ENCODE measurements at places on chromosomes 6 and 20.
A peak's percentile ranks its signal among the peaks of the same experiment; 100 is the strongest.

- no peak for DNase-seq
These were observed 248.5 kb downstream of the BTBD9 start for GRCh38 chr6:38391206-38391605.

DNA sequence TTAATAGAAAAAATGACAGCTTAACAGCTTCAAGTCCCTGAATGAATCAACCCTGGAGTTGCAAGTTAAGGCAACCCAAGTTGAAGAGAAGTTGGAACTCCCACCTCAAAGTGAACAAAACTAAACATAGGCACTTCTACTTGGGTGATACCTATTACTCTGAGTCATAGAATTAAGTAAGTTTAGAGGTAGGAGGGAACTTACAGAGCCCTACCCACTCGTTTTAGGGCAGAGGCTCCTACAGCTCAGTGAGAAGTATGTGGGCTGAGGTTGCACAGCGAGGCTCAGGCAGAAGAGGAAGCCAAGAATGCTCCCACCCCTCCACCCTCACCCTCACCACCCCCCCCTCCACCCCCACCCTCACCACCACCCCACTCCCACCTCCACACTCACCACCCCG, 42.2 kb downstream of the NFATC2 start:
- peak; percentile 59 for DNase-seq

DNA sequence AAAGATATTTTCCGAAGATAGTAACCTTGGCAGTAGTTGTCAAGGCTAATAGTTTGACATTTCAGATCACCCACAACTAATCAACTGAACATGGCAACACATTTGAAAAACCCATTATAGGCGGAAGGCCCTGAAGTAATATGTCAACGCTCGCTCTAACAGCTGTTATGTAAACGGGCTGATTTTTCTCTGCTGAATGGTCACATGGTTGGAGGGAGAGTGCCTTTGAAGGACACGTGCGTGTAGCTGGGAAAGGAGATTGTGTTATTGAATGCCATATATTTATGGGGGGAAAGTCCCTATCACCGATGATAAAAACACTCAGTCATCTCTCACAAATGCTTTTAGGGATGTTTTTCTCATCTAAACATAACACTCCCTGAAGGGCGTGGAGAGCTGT, 160.0 kb upstream of the RALGAPA2 start:
- no peak for DNase-seq

DNA sequence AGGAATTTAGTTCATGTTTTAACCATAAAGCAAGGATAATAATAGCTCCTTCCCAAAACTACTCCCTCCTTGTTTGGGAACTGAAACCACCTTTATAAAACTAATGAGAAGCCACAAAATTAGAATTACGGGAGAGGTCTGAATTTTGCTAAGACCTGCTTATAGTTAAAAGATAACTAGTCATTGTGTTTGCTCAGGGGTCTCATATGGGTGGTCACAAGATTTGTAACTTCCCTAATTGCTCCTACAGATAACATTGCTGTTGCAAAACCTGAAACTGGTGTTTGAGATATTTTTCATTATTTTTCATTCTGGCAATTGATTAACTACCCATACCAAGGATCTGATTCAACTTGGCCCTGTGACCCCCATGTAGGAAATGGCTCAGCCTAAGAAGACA, 154.5 kb upstream of the PLCB4 start:
- DNase-seq, result no peak

DNA sequence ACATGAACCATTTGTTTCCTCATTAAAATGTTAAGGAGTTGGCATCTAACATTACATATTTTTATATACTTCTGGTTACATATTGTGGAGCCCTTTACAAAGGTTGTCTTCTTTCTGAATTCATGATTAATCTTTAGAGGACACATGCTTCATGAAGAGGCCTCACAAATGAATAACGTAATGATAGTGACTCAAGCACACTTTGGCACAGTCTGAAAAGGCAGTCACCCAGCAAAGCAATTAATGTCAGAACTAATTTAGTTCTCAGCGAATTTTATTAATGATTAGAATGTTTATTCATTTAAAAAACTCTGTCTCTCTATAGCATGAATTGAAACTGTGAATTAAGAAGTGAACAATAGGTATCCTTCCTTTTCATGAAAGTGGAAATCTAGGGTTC, 854.2 kb downstream of the PHF3 start:
- no peak for DNase-seq

- DNase-seq, result no peak
These were observed 24.6 kb upstream of the CLIC5 start for GRCh38 chr6:46040288-46040687.

DNA sequence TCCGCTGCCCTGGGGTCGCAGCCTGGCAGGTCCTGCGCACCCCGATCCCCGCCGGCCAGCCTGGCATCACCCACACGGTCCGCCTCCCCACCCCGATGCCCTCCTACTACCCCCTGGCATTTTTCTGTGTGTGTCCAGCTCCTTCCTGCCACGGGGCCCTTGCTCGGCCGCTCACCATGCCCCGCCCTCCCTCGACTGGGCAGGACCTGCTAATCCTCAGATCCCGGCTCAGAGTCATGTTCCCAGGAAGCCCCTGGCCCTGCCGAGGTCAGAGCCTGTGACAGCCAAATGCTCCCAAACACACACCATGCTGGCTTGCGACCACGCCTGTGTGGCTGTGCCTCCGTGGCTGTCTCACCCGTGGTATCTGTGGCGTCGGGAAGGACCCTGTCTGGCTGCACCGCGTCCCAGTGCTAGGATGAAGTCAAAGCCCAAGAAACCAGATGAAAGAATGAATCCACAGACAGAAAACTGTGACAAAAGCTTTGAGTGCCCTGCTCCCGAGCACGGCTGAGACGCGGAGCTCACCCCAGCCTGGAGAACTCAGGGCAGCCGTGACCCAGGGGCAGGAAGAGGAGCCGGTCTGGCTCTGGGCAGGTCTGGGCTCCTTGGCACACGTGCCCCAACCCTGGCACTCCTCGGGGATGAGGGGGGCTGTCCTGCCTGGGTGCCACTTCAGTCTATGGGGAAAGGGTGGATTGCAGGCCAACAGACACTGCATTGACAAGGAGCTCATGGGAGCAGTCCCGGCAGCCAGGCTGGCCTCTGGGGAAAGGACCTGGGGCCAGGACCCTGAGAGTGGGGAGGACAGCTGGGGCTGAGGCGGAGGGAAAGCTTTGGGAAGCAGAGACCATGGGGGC, 20.8 kb upstream of the SLCO4A1 start:
- no peak for DNase-seq

DNA sequence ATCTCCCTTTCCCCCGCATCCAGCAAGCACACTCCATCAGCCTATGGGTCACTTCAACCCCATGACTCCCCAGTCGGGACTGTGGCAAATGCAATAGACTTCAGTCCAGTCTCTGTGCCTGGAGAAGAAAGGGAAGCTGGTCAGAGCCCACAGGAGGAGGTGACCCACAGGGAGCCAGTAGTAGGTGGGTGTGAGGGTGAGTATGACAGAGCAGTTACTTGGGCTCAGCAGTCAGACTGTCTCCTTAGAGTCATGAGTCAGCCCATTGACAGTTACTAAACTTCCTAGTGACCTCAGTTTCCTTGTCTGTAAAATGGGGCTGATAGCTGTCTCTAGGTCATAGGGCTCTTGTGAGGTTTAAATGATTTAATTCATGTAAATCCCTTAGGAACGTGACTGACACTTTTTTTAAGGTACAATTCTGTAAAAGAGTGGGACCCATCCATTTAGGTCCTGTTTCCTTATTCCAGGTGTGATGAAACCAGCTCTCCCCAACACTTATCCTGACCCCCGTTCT, 33.9 kb upstream of the HLA-C start:
- DNase-seq, result no peak

DNA sequence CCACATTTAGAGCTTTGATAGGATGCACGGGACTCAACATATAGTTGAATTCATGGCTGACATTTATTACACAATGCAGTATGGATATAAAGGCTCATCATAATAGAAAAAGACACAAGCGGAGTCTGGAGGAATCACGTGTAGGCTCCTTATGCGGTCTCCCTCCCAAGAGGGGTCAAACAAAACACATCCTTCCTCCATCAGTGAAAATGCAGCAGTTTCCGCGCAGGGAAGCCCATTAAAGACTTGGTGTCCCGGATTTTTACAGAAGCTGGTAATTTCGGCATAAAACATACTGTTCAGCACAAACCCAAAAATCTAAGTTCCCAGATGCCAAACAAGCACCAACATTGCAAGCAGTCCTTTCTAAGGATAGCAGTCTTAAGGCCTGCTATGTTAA, 1.1 kb downstream of the USP45 start:
- no peak for DNase-seq

DNA sequence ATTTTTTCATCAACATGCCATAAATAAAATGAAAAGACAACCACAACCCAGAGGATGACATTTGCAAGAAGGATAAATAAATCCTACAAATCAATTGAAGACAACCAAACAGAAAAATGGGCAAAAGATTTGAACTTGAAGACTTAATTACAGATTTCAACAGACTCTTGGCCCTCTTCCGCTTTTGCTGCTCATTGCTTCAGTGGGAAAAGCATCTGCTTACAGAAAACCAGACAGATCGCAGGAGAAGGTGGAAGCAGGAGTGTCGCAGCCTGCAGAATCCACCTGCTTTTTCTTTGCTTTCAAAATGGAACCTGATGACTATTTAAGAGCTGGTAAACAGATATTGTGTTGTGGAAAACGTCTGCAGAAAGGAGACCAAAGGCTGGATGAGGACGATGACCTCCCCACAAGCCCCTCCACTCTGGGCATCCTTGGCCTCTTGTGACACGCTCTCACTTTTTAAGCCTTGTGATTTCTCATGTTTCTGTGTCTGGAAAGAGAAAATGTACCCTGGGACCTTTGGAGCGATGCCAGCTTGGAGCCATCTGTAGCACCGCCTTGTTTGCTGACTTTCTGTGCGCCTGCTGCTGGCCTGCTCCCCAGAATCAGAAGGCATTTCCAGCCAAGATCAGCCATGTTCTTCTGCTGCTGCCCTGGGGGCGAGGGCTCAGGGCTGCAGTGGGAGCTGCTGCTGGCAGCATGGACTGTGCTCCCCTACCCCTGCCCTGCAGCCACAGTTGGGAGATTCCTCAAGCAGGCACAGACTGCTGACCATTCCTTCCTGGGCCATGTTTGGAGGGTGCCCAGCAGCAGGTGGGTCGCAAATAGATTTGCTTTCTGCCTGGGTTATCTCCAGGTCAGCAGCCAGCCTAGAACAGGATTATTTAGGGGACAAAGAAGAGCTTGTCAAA, 3.6 kb upstream of the CSTL1 start:
- no peak for DNase-seq

DNA sequence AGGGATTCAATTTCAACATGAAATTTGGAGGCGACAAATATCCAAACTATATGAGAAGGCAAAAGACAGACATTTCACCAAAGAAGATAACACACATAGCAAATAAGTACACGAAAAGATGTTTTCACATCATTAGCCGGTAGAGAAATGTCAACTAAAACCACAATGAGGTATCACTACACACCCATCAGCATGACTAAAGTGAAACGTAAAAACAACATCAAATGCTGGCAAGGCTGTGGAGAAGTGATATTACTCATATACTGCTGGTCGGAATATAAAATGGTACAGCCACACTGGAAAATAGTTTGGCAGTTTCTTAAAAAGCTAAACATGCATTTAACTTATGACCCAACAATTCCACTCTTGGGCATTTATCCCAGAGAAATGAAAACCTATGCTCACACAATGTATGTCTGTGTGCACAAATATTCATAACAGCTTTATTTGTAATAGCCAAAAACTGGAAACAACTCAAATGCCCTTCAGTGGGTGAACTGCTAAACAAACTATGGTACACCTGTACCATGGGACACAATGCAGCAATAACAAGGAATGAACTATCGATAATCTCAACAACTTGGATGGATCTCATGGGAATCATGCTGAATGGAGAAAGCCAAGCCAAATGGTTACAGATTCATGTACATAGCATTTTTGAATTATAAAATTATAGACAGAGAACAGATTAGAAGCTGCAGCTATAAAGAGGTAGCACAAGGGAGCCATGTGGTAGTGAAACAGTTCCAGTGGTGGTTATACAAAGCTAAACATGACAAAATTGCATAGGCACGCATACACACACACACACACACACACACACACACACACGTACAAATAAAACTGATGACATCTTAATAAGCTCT, 8.6 kb downstream of the ADAT2 start:
- DNase-seq, result peak; percentile 10

DNA sequence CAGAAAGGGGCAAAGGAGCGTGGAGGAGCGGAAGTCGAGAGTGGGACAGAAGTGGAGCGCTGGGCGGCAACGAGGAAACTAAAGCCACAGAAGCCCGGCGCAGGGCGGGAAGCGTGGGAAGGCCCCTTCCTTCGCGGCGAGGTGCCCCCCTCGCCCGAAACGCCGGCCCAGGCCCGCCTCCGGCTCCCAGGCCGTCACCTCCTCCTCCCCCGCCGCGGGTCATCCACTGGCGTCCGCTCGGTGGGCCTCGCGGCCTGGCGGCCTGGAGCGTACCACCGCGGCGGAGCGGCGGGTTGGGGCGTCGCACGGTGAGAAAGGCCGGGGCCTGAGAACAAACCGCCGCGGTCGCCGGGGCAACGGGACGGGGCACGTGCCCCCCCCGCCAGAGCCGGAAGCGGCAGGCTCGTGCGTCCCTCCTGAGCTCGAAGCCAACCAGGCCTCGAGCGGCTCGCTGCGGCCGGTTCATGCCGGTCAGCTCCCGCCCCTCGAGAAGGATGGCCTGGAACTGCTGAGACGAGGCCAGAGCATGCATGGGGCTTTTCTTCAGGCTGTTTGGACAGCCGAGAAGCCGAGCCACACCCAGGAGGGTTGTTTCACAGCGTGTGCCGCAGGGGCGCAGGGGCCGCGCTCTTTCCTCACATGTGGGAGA, at the start of gene TCP11:
Gene TCP11, minus strand, starts transcription at position 333 of the 649 bp plus-strand sequence. CDS start 469 bp downstream, outside the sequence.
- peak; percentile 25 for DNase-seq

DNA sequence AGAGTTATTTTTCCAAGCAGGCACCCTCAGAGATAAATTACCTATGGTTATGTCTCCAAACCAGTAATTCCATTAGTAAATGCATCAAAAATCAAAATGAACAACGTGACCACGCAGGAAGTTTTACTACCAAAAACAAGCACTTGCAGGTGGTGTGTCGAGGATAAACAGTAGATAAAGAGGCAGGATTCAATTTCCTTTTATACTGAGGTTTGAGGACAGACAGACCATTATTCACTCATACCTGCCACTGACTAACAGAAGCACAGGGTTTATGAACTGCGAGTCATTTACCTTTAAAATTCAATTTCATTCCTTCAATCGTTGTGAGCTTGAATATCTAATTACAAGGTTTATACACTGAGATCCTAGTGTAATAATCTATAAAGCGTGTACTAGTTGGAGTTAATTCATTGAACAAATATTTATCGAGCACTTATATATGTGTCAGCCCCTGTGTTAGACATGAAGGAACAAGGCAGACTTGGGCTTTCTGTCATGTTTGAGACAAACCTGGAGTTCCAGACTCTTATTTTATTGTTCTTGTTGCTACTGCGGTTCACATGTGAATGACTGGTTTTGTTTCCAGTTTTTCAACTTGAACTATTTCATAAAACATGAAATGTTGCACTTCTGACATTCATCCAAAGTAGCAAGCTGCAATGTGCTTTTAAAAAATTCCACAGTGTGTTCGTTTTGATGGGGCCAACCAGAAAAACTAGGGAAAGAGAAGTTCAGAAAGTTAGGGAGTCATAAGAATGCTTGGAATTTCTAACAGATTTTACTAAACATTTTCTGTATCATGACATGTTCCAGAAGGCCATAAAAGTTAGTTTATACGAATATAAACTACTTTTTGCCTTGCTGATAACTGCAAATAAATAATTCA, 205.6 kb downstream of the UST start:
- DNase-seq, result no peak
